Ammon's horn (tissue), 1 donor: ENCODE measurements at places on chromosomes 4 and X.

DNA sequence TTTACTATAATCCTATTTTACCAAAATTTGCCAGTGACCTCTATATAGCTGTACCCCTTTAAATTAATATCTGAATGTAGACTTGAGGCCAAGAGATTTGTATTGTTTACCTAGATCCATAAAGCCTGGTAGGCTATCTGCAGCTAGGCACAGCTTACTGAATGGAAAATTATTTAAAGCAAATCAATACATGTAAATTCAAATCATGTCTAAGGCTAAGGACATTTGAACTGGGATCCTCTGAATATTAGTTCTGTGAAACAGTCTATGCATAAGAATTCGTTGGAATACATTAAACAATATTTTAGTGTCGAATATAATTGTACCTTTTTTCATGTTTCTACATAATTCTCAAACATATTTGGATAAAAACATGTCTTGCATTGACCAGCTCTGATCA is 1.6 kb downstream of the UGT2A3 start:
- DNase-seq = no peak

GRCh38 chrX:71095033-71095432 is 618 bp upstream of the FOXO4 start:
- DNase-seq = no peak

DNA sequence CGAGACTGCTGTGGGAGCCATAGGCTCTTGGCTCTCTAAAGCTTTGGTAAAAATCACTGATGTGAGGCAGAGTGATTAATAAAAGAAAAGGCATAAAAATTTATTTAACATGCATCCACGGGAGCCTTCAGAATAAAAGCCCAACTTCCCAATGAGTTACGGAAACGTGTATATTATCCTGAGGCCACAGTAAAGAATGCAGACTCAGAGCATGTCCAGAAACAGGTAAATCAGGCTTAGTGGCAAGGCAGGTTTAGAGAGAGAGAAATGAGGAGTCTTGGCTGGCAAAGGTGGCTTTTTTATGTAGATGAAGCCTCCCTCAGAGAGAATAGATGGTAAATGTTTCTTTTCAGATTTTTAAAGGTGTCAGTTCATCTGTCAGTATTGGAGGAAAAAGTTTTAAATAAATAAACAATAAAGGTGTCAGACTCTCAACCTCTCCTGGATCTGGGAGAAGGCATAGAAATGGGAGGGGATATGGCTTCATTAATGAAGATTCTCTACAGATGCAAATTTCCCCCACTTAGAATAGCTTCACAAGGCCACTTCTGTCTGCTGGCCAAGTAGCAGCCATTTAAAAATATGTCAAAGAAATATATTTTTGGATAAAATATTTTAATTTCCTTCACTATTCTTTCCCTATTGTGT is 24.0 kb downstream of the C4orf51 start:
- DNase-seq = no peak

GRCh38 chr4:185536411-185536709 is 1.1 kb upstream of the PDLIM3 start:
- peak; percentile 60 for DNase-seq

GRCh38 chr4:123257591-123257990 is 139.0 kb upstream of the SPRY1 start:
- no peak for DNase-seq

DNA sequence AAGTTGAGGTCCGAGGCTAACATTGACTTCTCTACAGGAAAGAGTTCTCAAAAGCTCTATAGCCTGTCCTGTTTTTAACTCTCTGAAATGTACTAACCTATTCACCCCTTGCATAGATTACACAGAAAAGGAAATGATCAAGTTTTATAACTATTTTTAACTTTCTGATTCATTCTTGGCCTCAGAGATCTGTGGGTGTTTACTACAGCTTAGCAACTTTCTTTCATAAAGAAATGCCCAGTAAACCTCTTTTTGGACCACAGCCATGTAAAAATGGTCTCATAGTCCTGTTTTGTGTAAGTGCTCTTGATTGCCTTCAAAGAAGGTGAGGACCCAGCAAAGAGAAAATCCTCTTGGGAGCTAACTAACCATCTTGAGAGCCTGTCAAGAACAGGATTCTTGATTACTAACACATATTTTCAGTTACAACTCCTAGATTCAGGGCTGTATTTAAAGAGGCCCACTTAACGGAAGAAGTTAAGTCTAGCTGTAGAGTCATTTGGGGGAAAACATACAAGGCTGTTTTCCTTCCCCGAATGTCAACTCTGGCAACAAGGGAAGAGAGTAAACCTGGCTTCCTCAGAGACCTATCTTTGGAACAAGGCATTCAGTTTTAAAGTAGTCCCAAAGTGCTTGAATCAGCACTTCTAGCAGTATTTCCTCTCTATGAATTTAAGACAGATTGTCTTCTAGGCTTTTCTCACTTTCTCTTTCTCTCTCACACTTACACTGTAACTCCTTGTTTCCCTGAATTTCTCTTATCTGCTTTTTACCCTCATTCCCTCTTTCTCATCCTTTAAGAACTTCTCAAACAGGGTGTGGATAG is 78.2 kb downstream of the IL21 start:
- DNase-seq = no peak

GRCh38 chr4:165379678-165380064 is 863 bp downstream of the CPE start:
- peak; percentile 25 for DNase-seq

GRCh38 chrX:133921764-133922389 is 63.5 kb downstream of the GPC3 start:
- no peak for DNase-seq

DNA sequence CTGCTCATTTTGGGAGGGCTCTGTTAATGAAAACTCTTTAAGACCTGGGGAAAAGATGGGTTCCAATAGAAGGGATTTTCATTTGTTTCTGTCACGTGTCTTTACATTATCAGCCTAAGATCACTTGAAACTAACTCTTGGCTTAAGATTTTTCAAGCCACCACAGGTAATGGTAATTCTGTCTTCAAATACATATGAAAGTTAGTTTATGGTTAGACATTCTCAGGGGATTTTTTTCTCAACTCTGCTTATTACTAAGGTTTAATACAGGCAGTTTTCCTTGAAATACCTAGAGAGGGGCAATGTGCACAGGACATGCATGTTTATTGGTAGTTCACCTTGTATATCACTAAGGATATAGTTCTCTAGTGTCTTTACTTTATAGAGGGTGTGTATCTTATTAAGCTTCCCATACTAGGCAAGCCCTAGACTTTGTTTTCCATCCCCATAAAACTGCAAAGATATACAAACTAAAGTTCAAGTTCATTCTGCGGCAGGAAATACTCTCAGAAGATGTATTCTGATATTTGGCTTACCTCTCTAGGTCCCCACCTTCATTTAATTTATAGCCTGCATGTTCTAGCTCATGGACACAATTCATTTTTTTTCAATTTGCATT is 38.2 kb upstream of the MYOZ2 start:
- DNase-seq = no peak

- no peak for DNase-seq
Measured at GRCh38 chr4:64062991-64063390, 346.3 kb downstream of the TECRL start.

DNA sequence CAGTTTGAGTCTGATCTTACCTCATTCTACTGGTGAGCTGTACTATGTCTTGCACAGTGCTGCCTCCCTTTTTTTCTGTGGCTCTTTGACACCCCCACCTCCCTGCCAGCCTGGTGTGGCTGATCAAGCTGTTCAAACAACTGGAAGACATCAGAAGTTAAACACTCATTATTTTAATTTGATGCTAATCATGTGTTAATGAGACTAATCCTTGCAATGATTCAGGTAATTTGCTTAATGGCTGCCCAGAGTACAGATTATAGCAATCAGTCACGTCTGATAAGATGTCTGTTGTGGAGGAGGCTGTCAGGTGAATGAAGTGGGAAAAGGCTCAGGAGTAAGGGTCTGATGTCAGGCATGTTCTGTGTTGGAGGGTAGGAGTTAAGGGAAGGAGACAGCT is 87.4 kb upstream of the GK2 start:
- DNase-seq = no peak

DNA sequence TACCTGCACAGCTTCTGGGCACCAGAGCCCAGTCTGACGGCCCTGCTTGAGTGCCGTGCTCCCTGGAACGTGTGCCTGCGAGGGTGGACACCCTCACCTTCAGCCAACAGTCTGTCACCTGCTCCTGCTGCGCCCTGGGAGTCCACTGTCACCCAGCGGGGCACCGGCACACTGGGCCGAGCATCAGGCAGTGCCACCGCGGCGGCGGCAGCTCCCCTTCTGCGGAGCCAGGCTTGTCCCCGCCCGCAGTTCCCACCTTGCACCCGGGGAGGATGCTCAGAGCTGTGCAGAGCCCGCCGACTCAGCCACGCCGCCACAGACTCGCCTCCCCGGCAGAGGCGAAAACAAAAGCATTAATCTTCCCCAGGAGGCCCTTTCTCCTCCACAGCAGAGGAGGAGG is 86.8 kb downstream of the ABLIM2 start:
- DNase-seq = no peak

DNA sequence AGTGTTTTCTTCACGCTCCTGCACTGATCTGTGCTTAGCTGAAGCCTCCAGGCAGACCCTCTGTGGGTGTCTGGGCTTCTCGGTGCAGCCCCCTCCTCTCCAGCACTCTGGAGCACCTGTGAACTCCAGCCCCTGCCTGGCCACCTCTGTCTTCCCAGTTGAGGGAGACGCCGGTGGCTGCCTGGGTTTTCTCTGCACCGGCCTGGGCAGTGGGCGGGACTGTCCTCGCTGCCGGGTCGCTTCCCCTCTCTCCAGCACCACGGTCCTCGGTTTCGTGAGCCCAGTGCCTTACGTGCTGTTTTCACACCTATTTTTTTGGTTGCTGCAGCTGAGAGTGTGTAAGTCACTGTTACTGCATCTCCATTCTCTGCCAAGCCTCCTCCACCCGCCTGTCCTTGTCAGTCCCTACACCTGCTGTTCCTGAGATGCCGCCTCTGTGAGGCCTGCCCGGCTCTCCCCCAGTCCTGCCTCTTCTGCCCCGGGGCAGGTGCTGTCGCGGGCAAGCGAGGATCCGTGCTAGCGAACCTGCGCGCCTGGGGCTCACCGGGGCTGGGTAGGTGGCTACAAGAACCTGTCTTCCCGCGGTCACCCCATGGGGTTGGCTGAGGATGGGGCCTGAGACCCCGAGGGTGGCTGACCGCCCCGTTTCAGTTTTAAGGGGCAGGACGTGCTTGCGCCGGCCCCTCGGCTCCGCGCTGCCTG is 2.4 kb upstream of the FGFRL1 start:
- no peak for DNase-seq

GRCh38 chrX:10404436-10404835 is 215.9 kb downstream of the MID1 start:
- DNase-seq = no peak

GRCh38 chr4:176780995-176781738 is 11.6 kb downstream of the VEGFC start:
- no peak for DNase-seq

DNA sequence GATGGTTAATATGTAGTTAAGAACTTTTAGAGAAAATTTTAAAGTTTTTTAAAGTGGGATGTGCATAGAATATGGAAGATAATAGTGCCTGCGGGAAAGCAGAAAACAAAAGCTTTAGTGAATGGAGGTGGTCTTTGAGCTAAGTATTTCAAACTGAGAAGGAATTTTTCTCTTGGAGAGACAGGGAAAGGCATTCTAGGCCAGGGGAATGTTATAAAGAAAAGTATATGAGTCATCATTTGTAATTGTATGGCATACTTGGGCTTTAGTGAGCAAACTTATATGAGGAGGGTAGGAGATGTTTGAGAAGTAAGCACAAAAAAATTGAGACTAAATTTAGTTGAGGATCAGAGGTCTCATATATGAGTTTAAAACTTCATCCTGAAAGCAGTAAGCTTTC is 467.0 kb downstream of the PPARGC1A start:
- DNase-seq = no peak

GRCh38 chr4:147594107-147594506 is 23.1 kb upstream of the TMEM184C start:
- DNase-seq = no peak

DNA sequence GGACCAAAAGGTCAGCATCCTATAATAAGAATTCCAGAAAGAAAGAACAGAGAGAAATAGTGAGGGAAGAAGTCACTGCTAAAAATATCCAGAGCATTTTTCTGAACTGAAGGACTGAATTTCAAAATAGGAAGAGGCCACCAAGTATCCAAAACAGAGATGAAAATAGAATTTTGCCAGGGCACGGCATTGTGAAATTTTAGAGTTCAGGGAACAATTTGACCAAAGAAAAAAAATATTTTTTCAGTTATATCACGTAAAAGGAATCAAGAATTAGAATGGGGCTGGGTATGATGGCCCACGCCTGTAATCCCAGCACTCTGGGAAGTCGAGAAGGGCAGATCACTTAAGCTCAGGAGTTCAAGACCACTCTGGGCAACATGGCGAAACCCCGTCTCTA is 65.4 kb downstream of the FGFBP1 start:
- no peak for DNase-seq

GRCh38 chr4:142405021-142405694 is 440.9 kb downstream of the INPP4B start:
- DNase-seq = peak; percentile 70

GRCh38 chr4:142404191-142404611 is 441.9 kb downstream of the INPP4B start:
- no peak for DNase-seq

GRCh38 chr4:138177278-138177968 is 64.7 kb downstream of the SLC7A11 start:
- no peak for DNase-seq

GRCh38 chrX:26050099-26050498 is 88.0 kb upstream of the MAGEB18 start:
- no peak for DNase-seq

GRCh38 chr4:171025776-171026175 is 787.4 kb upstream of the GALNTL6 start:
- no peak for DNase-seq

DNA sequence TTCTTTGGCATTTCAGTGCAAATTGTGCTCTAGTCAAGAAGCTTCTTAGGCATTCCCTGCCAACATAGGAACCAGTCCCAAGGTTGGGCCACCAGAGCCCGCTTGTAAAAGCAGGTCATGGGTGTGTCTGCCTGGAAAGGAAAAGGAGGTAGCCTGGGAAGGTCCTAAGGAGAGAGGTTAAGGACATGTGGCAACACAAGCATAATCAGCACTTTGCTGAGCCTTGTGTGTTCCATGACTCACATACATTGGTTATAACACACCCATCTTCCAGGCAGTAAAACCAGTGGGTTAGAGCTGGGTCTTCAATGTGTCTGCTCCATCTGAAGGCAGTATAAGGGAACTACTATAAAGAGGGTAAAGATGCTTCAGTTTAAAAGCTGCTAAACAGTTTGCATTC is 165.0 kb downstream of the FHIP1A start:
- no peak for DNase-seq

DNA sequence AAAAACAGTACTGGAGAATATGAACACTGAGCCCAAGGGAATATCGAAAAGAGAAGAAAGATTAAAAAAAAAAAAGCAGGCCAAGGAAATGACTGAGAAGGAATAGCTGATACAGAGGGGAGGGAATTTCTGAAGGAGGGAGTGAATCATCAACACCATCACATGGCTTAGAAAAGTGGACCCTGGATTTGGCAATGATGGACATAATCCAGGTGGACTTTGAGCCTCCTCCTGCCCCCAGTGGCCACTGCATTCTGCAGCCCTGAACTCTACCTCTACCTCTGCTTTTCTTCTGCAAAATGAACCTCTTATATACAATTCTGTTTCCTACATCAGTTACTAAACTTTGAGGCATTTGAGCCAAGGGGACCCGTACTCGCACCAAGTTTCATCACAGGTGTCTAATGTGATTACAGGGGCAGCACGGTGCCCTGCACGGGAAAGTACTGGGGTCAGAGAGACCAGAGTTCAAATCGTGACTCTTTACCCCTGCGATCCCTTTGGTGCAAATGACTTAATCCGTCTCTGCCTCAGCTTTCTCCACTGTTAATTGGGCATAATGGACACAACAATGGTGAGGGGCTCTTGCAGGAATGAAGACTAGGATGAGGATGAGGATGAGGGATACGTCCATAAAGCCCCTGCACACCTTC is 1.1 kb downstream of the OCIAD2 start:
- no peak for DNase-seq
